Lower lobe of right lung (tissue), 2 donors: ENCODE measurements at places on chromosomes 1 and 21. TPM values are rescaled to one million over a fixed set of nuclear protein-coding genes. Genes with fewer than 3 reads are reported as not detected.

The AMIGO1 gene
- total RNA-seq: 9.1 TPM

The SLC16A4 gene
- 9.6 TPM for total RNA-seq

The ID3 gene
- 137 TPM for total RNA-seq

The FMO5 gene
- total RNA-seq: 106 TPM

The DENND2C gene
- 3.8 TPM for total RNA-seq

The OLFM3 gene
- not detected for total RNA-seq

The GOLT1A gene
- total RNA-seq: 11.9 TPM

The RPTN gene
- not detected for total RNA-seq

The WDR64 gene
- not detected for total RNA-seq

The FAM151A gene
- total RNA-seq: not detected

The STIL gene
- total RNA-seq: 1.6 TPM

The NOS1AP gene
- total RNA-seq: 3.6 TPM

The GPX7 gene
- total RNA-seq: 4.3 TPM

The RGS18 gene
- 13.0 TPM for total RNA-seq
